ENCODE measurements at places on chromosomes 5 and 9. TPM values are rescaled to one million over a fixed set of nuclear protein-coding genes. Genes with fewer than 3 reads are reported as not detected.
A peak's percentile ranks its signal among the peaks of the same experiment; 100 is the strongest.

The QRFP gene
- total RNA-seq: not detected

- no peak for DNase-seq
These were observed 294.0 kb downstream of the MED10 start for GRCh38 chr5:6084376-6084775.

- DNase-seq: no peak
These were observed 16.9 kb downstream of the CNTFR start for GRCh38 chr9:34572628-34573027.

DNA sequence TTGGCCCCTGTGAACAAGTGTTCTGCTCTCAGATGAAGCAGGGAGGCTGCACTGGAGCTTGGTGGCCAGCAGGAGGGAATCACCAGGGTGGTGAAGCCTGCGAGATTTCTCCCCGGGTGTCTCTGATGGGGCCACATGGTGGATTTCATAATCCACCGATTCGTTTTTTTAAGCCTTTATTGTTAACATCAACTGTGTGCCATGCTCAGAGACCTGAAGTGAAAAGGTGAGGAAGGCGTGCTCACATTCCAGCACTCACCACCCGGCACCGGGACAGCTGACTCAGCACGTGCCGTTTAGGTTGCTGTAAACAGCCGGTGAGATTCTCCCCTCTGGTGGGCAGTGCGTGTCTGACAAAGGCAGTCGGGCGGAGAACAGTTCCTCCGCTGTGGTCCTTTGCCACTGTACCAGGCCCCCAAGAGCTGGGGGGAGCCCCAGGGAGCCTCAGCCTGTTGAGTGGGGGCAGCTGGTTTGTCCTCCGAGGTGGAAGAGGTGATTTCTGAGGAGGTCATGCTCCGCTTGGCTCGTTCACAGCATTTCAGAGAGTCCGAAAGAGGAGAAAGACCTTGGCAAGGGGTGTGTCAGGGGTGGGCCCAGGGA, 12.7 kb upstream of the AHRR start:
- DNase-seq: no peak

DNA sequence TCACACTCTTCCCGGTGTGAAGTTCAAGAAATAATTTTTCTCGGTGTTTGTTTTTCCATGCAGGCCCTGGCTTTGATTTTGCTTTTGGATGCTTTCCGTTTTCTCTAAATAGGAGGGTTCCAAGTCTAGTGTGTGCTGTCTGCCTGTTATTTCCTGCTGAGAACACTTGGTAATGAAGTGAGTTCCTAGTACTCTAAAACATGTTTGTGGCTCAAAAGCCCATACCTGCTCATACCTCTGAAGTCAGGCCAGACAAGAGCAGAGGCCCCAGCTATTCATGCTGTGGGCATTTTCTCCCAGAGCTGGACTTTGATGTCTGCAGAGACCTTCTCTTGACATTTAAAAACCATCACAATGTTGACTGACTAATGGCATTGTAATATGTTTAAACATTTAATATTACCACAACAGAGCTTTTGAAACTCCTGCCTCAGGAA, 211.2 kb downstream of the GOLPH3 start:
- DNase-seq: no peak

- no peak for DNase-seq
These were observed 87.1 kb upstream of the CKMT2 start for GRCh38 chr5:81146031-81146430.

- peak; percentile 61 for DNase-seq
These were observed 1.1 kb upstream of the TENT4A start for GRCh38 chr5:6712142-6712576.

GRCh38 chr5:87570366-87570765, 157.6 kb upstream of the CCNH start:
- no peak for DNase-seq

DNA sequence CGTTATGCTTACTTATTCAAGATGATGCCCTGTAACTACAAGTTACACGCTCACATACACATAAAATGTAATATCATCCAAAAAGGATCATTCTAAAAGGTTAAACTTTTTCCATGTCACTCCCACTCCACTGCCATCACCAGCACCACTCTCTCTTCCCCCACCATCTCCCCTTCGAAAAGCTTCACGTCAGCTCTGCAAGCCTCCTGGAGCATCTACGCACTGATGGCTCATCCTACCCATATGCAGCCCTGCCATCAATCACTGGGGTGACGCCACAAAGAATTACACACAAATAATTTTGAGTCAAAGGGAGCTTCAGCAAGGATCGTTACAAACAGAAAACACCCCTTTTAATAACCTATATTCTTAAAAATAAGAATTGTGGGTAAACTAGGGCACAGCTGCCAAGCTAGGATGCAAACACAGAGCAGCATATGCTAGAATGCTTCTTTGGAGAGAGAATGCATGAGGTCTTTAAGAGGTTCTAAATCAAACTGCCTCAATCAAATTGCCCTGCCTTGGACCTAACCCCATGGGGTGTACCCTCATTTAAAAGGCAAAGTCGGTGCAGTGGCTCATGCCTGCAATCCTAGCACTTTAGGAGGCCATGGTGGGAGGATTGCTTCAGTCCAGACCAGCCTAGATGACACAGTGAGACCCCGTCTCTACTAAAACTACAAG, 56.1 kb downstream of the SHB start:
- DNase-seq: no peak

The FOXD4L5 gene
- total RNA-seq: not detected

DNA sequence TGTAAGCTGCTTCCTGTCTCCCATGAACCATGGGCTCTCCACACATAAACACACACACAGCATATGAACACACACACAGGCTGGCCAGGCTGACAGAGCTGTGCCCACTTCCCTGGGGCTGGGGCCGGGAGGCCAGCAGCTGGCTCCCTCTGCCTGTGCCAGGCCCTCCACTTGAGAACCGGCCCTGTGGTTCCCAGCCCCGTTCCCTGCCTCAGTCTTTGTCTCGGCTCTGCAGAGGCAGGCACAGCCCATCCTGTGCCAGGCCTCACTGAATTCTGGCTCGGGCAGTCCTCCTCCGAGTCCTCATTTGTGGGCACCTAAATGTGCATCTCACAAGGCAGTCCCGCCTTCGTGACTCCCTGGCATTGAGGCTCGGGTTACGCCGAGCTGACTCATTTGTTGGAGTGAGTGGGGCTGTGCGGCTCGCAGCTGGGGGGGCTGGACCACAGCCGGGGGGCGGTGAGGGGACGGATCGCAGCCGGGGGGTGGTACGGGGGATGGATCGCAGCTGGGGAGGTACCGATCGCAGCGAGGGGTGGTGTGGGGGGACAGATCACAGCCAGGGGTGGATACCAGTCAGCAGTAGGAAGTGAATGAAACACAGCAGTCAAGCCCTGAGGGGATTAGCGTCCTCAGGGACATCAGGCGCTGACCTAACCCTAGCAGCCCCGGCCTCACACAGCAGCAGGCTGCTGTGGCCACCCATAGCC, 72.3 kb downstream of the PSMB7 start:
- peak; percentile 61 for DNase-seq

DNA sequence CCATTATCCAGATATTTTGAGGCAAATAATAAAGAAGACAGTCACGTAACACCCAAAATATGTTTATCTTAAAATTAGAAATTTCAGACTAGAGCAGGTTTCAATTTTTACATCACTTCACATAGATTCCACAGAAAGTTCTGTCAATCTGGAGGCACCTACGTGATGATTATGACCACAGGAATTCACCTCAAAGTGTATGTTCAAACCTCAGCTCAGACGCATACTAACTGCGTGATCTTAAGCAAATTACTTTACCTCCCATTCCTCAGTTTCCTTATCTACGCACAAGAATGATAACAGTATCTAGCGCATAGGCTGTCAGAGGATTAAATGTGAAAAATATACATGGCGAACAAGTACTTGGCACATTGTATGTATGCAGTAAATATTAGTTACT, 5.9 kb upstream of the CDH6 start:
- no peak for DNase-seq

- DNase-seq: no peak
These were observed 6.8 kb downstream of the KDM4C start for GRCh38 chr9:6764523-6764922.

DNA sequence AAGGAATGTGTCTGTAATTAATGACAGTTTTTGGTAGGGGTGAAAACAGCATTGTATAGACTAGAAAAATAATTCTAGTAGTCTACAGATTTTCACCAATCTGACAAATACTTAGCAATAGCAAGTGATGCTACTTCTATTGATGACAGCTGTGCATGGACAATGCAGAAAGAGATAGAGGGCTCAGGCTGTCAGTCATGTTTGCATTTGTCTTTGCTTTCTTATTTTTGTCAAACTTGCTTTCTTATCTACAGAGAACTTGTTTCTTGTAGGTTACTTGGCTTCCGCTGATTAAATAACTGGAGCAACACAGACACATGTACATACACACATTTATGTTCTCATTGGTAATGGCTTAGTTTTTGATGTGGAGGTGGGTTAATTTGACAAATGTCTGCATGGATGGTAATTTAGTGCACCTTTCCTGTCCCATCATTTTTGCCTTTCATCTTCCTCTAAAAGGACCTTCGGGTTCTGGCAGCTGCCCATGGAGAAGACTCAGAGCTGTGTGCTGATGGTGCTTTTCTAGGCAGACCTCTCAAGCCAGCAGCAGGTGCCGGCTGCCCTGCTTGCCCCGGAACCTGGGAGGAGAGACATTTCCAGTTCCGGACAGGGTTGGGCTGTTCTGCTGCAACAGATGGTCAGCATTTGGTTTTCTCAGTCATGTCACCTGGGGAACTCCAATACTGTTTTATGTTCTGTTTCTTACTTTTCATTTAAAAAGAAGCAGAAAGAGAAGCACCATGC, 28.8 kb downstream of the CAMK4 start:
- DNase-seq: peak; percentile 57

DNA sequence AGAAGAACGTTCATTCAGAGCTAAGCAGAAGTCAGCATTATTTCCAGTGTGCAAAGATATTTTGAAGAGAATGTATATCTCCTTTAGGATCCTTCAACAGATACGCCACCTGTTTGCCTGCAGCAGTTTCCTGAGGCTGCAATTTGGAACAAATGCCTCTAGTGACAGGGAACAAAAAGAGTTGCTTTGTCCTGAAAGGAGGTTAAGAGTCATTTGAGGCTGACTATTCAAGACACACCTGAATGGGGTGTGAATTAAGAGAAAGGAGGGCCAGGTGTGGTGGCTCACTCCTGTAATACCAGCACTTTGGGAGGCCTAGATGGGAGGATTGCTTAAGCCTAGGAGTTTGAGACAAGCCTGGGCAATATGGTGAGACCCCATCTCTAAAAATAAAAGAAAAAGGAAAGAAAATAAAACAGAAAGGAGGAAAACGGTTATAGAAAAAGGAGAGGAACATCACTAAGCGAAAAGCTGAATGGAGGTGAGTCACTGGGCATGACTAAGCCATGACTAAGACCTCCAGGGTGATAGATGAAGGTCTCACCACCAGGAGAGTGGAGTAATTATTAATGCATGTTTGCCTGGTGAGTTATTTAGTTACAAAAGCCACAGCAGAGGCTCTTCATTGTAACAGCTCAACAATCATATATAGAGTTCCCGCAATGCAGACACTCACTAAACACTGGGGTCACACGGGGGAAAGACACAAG, 255.2 kb upstream of the TNC start:
- DNase-seq: no peak

The CD180 gene
- not detected for total RNA-seq

DNA sequence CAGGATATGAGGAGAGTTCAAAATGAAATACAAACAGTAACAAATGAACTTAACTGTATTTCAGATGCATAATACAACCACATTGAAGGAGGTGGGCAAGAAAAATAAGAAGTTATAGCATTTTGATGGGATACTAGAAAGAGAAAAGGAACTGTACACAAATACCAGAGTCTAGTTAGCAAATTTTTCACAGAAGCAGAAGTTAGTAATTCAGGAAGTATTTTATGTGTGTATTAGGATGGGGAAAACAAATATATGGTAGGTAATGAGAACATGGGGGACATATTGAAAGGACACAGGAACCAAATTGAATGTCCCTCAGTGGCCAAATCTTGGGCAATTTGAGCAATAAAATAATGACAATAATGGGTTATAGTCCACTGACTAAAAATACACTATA, 18.4 kb downstream of the GM2A start:
- no peak for DNase-seq

DNA sequence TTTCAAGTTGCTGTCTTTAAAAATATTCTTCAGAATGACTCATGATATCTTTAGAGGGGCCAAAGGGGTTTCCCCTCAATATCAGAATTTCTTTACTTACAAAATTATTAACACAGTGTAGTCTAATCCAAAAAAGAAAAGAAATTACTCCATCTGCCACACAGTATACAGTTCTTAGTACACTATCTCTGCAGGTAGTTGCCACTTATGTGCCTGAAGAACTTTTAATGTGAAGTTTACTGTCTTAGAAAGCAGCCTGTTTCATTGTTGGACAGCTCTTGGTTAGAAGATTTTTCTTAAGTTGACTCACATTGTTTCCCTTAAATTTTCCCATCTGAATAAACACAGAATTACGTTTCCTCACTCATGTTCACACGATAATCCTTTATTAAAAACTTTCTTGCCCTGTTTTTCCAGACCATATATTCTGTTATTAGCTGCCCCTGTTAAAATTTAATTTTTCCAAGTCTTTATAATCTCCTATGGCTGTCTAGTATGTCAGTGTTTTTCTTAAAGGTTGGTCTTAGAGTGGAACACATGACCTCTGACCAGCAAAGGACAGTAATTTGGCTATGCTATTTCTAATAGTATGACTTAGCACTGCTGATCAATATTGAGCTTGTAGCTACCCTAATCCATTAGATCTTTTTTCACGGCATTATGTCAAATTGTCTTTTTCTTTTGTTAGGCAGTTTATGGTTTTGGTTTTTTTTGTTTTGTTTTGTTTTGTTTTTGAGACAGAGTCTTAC, 21.8 kb upstream of the FKTN start:
- DNase-seq: no peak

The ENTPD8 gene
- 1.0 TPM for total RNA-seq

DNA sequence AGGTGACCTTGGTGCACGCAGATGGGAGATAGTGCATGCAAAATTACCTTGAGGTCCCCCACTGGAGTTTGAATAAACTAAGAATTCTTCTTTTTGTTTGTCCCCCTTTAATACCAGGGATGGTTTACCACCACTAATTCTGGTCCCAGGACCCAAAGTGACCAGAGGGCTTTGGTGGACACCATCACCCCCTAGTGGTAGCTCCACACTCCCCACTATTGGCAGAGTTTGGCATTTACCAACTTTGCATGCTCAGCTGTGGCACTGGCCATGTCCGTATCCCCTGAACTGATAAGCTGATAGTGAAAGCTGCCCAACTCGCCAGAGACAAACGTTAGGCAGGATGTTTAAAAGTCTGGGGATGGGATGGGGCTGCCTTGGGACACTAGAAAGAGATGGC, 3.3 kb downstream of the ASTN2 start:
- DNase-seq: peak; percentile 79

- no peak for DNase-seq
These were observed 220.3 kb upstream of the GAS1 start for GRCh38 chr9:87167582-87167981.

DNA sequence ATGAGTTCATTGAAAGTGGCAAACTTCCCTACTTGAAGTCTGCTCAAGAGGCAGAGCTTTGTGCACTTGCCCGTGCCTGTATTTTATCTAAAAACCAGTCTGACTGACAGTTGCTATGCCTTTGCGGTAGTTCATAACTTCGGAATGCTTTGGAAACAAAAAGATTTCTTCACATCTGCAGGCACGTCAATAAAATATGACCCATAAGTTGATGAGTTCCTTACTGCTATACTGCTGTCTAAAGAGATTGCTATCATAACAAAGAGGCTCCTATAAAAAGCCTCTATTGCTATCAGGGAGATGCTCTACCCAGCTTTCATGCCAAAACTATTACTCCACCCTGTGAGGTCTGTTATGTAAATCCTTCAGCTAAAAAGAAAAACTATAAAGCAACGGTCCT, 25.4 kb upstream of the RNF20 start:
- no peak for DNase-seq

- no peak for DNase-seq
These were observed 521.7 kb upstream of the DAB2 start for GRCh38 chr5:39946356-39947045.

GRCh38 chr9:21779397-21779796, 23.0 kb upstream of the MTAP start:
- no peak for DNase-seq
